ENCODE measurements at places on chromosomes 2 and 18.

DNA sequence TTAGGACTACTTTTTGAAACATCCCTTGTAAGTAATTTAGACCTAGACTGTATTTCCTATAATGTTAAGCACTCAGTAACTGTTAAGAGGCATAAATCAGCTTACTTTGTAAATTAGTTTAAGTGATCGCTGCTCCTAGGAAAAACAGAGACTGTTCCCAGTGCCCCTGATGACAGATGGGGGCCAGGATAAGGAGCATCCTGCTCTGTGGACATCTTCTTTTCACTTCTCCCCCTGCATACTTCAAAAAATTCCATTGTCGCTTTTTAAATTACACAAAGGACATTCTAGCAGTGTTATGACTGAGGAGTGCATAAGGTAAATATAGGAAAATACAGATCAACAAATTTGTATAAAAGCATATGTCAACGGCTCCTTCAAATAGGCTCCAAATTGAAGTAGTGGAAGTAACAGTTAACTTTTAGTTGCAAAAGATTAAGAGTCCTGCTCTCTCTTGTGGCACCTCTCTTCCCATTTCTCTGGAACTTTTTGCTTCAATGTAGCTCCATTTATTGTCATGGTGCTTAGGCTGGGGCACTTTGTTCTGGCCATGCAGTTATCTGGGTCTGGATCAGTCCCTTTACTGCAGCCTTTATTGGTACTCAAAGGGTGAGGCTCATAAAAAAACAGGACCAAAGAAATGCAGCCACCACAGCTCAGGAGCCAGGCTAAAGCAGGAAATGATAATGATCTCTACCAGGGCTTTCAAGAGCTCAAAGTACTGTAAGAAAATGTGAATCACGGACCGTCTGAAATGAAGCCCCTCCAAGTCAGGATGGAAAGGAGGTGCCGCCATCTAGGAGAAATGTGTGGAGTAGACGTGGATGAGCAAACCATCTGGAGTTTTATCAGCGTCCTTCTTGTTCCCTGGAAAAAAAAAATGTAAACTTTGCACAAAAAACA, 162.1 kb upstream of the ZNF516 start:
- no peak for DNase-seq

DNA sequence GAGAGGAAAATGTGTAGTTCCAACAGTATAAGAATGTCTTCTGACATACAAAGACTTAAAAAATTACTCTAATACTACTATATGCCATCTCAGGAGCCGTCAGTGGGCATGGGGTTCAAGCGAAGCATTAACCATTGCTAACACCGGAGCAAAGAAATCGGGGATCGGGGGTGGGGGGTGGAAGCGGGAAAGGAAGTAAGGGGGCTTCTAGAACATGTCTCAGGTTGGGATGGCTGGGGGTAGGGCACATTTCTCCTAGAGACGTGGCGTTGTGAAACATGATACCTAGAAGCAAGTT, 702 bp downstream of the LMAN1 start:
- no peak for DNase-seq

- DNase-seq = no peak
These were observed 88.6 kb downstream of the LIPG start for GRCh38 chr18:49650426-49650891.

DNA sequence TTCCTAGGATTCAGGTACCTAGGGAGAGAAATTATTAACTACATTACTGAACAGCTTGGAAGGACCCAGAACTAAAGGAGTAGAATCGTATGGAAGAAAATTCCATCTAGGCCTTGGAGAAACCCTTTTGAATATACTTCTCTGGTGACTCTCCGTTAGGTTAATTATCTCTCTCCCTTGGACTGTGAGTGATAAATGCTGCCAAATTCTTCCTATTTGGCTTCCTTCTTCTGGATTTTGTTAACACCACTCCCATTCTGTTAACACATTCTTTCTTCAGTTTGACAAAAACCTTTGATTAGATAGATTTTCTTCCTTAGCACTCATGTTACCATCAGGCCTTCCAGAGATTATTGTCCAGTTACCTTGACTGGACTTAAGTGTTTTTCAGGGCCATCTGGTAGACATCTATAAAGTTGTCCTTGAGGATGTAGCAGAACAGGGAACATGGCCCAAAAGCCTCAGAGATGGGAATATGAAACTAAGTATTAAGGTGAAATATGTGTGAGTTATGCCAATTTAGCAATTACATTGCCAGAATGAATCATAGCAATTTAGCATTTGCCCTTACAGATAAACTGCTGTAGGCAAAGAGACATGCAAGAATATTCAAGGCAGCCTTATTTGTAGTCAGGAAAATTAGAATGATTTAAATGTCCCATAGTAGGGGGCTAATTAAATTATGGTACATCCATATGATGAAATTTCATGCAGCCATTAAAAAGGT, 6.7 kb downstream of the CYP27A1 start:
- DNase-seq = no peak

DNA sequence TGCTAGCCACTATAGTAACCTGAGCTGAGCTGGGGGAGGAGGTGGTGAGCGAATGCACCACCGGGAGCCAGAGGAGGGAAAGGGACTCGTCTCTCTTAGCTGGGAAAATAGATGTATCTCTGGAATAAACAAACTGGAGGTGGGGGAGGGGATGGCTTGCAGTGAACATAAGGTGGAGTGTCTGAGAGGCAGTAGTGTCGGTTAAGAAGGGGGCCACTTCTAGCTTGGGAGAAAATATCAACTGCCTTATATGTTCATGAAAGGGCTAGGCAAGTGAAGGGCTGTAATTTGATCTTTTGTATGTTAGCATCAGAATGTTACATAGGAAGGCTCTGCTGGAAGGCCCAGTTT, 2.2 kb downstream of the SETBP1 start:
- no peak for DNase-seq
